ENCODE measurements at places on chromosomes 2 and 18. TPM values are rescaled to one million over a fixed set of nuclear protein-coding genes. Genes with fewer than 3 reads are reported as not detected.

TBR1 gene
- total RNA-seq = not detected

- DNase-seq = no peak
These were observed 323.7 kb downstream of the LRRTM1 start for GRCh38 chr2:79980816-79981215.

CHRNG gene
- not detected for total RNA-seq

GRCh38 chr2:161357097-161357496 is 48.9 kb downstream of the PSMD14 start:
- no peak for DNase-seq

C18orf63 gene
- not detected for total RNA-seq

GRCh38 chr2:141767691-141768090 is 363.1 kb downstream of the LRP1B start:
- no peak for DNase-seq

GPR155 gene
- 17.6 TPM for total RNA-seq

DNA sequence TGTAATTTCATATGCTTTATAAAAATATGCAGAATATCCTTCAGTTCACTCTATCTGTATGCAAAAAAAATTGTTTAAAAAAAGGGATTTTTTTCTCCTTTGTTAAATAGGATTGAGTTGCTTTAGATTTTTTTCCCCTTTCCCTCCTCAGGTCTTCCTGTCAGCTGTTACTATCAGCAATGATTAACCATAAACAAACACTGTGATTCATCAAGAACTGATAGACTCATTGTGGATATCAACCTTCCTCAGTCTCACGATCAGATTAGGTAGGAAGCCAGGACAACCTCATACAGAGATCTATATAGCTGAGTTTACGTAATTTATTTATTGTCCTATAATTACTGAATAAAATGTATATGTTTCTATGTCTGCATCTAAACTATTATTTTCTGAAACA is 2136.2 kb upstream of the CELF4 start:
- DNase-seq = no peak

DNA sequence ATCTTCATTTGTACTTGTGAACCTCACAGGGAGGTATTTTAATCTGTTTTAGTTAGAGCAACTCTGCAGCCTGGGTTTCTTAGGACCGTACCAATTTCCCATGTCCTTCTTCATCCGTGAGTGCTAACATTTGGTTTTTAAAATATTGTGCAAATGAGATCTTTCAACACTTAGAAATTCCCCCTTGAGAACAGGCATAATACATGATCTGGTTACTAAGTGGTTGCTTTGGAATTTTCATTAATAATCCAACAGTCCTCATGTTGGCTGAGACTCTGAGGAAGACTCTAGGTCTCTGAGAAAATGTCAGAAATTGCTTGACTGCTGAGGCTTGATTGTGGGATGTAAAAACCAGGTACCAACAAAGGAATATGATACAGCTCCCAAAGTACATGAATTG is 125.6 kb upstream of the CDCA7 start:
- no peak for DNase-seq

- peak; percentile 77 for DNase-seq
These were observed 172.8 kb downstream of the RDH14 start for GRCh38 chr2:18387441-18388206.

FSHR gene
- total RNA-seq = not detected

MAB21L4 gene
- 41.3 TPM for total RNA-seq

GRCh38 chr2:42787424-42787787 is 5.0 kb downstream of the HAAO start:
- DNase-seq = no peak

- no peak for DNase-seq
These were observed 185.8 kb upstream of the ACVR2A start for GRCh38 chr2:147659051-147659450.

DNA sequence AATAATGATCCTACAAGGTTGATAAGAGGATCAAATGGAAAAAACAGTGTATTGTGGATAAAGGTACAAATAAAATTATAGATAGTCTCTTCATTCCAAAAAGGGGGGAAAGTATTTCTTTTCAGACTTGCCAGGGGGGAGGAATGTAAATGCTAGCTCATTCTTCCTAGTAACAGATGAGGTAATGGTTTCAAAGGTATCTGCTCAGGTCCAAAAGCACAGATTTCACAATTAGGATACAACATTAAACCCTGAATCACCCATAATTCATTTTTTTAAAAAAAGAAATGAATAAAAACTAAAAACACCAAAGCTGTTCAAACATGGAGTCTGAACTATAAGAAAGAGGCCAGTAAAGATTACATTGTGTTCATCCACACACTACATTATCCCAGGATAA is 142.0 kb downstream of the ATAD2B start:
- DNase-seq = no peak

LTBP1 gene
- 10.6 TPM for total RNA-seq

- peak; percentile 87 for DNase-seq
These were observed at the start of gene HOXD1 for GRCh38 chr2:176187899-176188773. HOXD1 (plus strand) TSS chr2:176188668; CDS start chr2:176188802, 134 bp downstream.

DNA sequence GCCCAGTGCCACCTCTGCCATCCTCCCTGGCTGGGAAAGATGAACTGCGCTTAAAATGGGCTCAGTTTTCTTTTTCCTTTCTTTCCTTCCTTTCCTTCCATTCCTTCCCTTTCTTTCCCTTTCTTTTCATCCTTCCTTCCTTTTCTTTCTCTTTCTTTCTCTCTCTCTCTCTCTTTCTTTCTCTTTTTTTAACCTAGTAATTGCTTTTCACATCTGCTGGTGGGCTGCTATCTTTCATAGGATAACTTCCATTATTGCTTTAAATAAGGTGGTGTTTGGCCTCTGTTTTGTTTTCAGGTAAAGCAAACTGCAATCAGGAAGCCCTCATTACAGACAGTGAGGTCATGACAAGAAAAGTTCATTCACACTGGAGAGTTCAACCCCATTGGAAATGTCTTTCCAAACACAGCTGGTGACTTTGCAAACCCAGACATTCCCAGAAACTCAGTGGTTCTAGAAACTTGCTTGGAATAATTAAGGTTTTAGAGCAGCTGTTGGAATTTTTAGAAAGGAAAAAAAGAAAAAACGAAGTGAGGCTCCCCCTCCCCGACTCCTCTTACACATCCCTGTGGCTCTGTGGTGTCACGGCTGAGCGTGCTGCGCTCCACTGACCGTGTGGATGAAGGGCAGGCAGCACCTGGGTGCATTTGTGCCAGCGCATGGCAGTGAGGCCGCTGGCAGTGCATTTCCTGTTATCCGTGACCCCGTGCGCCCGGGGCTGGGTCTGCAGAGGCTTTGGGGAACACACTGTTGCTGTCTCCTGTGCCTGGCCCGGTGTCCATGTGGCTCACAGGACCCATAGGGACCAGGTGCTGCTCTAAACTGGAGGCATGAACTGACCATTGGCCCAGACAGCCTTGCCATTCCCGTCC is 76.9 kb downstream of the MBP start:
- DNase-seq = peak; percentile 84

GRCh38 chr2:69549421-69549820 is 94.1 kb downstream of the AAK1 start:
- DNase-seq = no peak

DNA sequence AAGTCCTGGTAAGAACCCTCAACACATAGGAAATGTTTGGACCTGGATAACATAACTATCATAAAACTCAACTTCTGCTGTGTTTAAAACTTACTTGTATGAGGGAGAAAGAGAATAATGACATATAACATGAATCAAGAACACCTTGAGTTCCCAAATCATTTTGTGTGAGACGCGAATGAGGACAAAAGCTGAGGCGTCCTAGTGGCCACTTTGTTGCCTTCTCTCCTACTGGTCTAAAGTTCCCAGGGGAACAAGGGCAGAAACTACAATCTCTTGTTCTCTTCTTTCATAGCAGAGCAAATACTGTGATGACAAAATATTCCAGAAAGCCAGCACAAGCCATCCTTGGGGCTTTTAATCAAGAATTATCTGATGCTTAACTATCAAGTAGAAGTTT is 8.3 kb upstream of the LCT start:
- no peak for DNase-seq

DNA sequence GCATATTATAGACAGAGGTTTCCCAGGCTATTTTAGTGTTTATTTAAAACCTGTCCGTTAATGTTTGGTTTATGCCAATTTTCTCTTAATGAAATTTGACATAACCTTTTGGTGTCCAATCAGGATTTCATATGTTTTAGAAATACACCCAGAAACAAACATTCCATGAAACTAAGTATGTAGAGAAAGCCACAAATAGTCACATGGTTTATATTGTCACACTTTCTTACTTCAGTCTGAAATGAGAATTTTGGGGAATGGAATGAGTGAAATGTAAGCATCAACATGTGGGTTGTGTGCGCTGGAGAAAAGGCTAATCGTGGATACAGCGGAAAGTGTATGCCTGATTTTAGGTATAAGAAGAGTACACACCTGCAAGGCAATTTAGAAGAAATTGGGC is 277.0 kb upstream of the RAB12 start:
- no peak for DNase-seq

SP140 gene
- total RNA-seq = 1.3 TPM

- DNase-seq = no peak
These were observed 579.2 kb downstream of the ZEB2 start for GRCh38 chr2:143940720-143941119.

DNA sequence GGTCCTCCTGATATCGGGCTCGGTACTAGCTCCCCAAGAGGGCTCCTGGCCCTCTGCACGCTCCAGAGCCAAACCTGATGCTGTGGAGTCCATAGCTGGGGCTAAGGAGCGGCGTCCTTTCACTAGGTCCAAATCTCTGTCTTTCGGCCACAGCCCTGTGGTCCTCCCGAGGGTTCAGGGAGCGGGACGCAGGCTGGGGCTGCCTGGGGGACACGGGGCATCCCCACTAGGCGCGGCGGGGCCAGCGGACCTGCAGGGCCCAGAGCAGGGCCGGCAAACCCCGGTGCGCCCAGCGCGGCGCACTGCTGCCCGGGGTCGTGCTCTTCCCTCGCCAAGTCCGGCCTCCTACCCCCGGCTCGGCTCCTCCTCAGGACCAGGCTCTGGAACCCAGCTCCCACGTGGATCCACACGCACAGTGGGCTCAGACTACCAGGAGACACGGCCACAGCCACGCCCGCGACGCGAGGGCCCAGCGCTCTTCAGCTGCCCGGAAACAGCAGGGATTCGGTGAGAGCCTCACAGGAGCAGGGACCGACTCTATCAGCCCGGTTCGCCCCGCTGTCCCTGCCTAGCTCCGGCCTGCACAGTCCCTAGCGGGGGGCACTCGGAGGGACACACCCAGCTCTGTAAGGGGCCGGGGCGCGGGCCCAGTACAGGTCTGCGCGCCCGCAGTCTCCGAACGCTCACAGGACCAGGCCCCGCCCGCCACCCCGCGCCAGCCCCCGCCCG is 593 bp downstream of the ZNF514 start:
- DNase-seq = peak; percentile 24

DNA sequence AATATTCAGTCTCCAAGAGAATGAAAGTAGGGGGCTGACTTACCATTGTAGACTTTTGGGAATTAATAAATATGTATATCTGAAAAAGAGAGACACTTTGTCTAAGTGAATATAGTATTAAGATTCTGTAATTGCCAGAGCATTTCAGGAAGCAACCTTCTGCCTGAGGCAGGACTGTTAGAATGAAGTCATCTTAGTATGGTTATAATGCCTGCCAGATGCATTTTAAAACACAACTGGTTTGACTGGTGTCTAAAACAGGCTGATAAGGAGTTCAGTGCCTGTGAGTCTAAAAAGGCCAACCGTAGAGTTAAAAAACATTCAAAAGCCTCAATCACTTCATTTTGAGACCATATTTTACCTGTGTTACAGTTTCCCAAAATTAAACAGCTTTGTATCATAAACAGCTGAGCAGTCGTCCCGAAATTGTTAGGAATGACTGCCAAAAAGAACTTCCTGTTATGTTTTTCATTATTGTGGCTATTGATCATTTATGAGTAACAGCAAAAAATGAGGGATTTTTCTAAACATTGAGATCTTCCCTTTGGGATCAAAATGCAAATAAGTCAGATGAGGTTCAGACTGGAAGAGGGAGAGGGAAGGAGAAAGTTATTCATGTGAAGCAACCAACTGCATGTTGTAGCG is 443.9 kb downstream of the PID1 start:
- no peak for DNase-seq

DNA sequence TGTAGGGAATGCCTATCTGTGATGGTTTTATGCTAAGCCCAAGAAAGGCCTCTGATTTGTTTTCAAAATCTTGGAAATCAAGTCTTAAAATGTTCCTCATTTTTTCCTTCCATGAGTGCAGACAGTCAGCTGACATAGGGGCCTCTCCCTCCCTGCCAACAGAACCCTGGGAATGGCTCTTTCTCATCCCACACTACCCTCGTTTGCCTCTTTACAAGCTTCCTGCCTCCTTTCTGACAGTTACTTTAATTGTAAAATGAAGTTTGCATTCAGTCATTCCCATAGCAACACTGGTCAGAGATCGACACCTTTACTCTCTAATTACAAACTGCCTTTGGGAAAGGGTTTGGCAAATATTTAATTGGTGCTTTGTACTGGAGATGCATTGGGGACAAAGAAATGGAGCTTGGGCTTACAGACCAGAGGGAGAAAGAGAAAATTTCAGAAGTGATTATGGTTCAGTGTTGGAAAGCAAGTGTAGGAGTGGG is 25.4 kb downstream of the KIF5C start:
- DNase-seq = no peak

- no peak for DNase-seq
These were observed 5.8 kb upstream of the TAF1B start for GRCh38 chr2:9837451-9837850.

- no peak for DNase-seq
These were observed 26.8 kb downstream of the SULT1C2 start for GRCh38 chr2:108315444-108315934.

RIT2 gene
- total RNA-seq = not detected

- no peak for DNase-seq
These were observed 13.3 kb downstream of the PRKCE start for GRCh38 chr2:45664635-45665261.

DNA sequence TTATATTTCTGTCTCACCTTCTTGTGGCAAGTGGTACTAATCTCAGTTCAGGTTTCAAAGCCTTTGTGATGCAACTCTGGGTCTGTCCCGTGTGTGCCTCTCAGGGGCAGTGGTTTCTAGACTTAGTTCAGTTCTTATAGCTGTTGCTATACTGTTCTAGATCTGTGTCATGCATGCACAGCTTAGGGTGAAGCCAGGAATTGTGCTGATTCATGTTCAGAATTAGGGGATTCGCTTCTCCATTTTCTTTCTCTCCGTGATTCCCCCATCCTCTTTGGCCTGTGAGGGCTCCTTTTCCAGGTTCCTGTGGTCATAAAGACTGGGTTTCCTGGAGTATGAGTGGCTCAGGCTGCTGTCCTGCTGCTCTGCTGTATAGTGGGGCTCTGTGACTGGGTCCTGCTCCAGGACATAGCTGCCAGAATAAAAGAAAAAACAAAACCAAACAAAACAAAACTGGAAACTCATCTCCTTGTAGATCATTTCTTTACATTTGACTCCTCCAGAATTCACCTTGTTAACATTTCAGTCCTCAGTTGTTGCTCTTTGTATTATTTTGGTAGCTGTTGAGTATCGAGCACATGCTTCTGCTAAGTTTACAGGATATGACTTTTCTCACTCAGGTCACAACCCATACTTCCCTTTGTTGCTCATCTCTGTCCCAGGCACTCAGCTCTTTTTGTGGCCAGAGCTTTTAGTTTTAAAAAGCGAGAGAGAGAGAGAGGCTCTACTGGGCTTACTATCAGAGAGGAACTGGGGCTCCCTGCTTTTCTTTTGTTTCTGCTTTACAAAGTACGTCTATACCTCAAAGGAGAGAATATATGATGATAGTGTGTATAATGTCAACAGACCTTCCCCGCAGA is 34.2 kb downstream of the CERS6 start:
- DNase-seq = no peak

GULP1 gene
- total RNA-seq = 20.0 TPM

- DNase-seq = no peak
These were observed 16.2 kb downstream of the NXPH2 start for GRCh38 chr2:138763971-138764370.
